Right cardiac atrium (tissue), 5 donors: ENCODE measurements at places on chromosomes 12 and 14. TPM values are rescaled to one million over a fixed set of nuclear protein-coding genes. Genes with fewer than 3 reads are reported as not detected.

Gene KRT78
- 0.02 TPM for polyA plus RNA-seq

Gene CIROP
- polyA plus RNA-seq: not detected

Gene HOXC6
- polyA plus RNA-seq: 0.48 TPM

Gene GLS2
- 0.63 TPM for polyA plus RNA-seq

Gene MYF6
- polyA plus RNA-seq: 0.11 TPM

Gene SLC5A8
- not detected for polyA plus RNA-seq

Gene CD69
- 0.68 TPM for polyA plus RNA-seq

Gene TMEM121
- 2.3 TPM for polyA plus RNA-seq

Gene NOXRED1
- polyA plus RNA-seq: 0.09 TPM

DNA sequence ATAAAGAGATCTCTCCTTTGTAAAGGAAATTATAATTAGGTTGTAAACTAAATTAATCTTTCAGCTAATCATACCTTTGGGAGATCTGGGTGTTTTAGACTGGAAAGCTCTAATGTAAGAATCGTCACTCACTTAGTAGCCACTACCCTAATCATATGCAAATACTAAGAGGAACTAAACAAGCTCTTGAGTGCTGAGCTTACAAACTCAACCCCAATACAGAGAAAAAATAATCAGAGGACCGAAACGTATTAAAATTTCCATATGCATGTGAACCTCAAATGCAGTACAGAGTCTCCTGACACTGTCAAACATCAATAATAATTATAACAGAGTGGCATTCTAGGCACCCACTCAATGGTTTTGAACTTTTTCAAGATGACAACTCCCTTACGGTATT is 235.3 kb upstream of the FOXN3 start:
- no peak for DNase-seq

DNA sequence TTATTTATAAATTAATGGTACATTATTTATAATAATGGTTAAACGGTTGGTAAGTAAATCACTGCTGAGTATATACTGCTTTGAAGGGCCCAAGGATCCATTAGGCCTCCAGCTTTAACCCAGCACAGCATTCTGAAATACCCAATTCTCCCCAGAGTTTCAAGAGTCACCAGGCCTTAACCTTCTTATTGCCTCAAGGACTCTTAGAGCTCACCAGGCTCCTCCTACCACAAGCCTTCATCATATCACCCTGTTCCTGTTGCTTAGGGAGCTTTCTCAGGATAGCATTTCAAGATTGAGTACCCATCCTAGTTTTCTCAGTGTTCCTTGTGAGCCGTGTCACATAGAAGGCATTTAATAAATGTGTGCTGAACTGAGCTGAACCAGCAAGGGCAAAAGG is 242.5 kb downstream of the FBXL14 start:
- DNase-seq: no peak

- DNase-seq: no peak
Observed at GRCh38 chr12:92341065-92341668, 195.5 kb upstream of the BTG1 start.

DNA sequence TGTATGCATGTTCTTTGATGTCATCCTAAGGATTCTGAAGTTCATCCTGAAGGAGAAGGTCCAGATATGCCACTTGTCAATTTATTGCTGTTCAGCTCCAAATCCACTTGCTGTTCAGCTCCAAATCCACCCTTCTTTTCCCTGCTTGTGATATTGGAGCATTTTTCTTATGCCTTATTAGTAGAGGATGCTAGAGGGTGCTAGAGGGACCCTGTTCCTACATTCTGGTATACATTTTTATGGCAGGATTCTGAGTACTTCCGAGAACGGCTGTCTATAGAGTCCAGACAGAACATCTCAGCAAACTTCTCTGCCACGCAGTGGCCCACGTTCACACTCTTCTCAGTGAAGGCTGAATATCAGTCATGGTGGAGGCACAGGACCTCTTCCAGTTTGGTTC is 406.7 kb downstream of the NOVA1 start:
- no peak for DNase-seq

DNA sequence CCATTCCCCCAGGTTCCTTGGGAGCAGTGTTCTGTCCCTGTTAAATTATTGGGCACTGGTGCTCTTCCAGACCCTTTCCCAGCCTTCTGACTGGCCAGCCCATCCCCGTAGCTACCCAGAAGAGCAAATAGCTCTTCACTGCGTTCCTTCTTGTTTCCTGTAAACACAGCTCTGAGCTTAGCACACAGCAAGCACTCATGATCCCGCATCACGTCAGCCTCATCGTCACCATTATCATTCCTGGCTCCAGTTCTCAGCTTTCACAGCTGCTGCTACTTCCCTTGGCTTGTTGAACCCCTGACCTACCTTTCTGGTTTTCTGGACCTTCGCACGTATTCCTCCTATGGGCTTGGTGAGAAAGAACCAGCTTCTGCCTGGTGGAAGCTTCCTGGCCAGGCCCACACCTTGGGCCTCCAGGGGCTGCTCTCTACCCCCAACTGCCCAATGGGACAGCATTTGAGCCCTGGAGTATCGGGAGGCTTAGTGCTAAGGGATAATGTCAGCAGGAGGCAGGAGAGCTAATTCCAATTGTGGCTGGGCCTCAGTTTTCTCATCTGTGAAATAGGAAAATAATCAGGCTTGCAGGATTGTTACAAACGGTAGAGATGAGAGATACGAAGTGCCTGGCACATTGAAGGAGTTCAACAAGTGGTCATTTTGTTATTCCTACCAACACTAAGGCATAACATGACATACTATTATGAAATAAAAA is 22.6 kb upstream of the PAPOLA start:
- DNase-seq: no peak

DNA sequence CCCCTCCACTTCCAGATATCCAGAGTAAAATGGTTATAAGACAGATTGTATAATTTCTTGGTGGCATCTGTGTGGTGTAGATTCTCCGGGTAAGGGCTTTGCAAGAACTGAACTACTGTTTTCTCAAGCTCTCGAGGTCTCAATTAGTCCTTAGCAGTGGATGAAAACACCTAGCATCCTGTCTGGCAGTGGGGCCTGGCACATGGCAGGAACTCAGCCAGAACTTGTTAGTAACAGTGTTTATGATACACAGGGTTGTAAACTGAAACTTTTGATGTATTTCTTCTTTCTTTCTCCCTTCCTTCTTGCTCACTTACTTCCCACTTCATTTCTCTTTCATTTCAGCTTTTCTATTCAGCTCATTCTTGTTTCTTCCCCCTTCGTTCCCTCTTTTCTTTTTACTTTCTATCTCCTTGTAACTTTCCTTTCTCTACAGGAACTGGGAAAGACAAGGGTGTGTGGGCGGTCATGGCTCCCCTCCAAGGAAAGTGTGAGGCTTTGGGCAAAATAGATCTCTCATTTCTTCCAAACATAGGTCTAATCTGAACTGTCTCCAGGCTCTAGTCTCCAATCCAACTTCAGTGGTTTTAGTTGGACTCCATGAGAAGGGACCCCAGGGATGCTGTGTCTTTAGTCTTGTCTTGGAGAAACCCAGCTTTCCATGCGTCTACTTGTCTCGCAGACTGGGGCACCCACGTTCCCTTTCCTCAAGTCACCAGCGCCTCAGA is 159.7 kb downstream of the PAH start:
- DNase-seq: peak; percentile 84

DNA sequence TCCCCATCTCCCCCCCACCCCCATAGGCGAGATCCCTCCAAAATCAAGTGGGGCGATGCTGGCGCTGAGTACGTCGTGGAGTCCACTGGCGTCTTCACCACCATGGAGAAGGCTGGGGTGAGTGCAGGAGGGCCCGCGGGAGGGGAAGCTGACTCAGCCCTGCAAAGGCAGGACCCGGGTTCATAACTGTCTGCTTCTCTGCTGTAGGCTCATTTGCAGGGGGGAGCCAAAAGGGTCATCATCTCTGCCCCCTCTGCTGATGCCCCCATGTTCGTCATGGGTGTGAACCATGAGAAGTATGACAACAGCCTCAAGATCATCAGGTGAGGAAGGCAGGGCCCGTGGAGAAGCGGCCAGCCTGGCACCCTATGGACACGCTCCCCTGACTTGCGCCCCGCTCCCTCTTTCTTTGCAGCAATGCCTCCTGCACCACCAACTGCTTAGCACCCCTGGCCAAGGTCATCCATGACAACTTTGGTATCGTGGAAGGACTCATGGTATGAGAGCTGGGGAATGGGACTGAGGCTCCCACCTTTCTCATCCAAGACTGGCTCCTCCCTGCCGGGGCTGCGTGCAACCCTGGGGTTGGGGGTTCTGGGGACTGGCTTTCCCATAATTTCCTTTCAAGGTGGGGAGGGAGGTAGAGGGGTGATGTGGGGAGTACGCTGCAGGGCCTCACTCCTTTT is 2.7 kb downstream of the GAPDH start:
- DNase-seq: no peak

- no peak for DNase-seq
Observed at GRCh38 chr12:104544836-104545235, 88.1 kb downstream of the CHST11 start.

DNA sequence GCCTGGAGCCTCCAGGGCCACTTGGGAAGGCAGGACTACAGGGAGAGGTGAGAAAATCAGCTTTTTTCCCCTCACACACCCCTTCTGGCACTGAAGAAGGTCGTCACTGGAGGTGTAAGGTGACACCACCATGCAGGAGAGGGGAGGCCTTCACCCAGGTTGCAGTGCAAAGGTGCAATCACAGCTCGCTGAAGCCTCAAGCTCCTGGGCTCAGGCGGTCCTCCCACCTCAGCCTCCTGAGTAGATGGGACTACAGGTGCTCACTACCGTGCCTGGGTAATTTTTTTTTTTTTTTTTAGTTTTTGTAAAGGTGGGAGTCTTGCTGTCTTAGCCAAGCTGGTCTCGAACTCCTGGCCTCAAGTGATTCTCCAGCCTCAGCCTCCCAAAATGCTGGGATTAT is 93.6 kb downstream of the TNFAIP2 start:
- DNase-seq: no peak

DNA sequence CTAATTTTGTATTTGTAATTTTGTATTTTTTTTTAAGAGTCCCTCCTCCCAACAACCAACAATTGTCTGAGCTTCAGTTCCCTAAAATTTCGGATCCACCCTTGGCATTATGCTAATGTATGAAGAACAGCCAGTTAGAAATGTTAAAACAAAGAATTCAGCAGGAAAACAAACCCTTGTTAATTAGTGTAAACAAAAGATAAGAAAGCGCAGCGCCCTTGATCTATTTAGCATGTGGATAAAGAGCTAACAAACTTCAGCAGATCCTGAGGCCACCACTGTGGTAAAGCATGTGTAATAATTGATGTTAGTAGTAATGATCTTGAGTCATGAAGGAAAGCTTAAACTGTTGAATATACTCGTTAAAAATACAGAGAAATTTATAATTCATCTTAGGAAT is 199.8 kb downstream of the TMX1 start:
- DNase-seq: no peak

GRCh38 chr14:68541178-68541896 is 251.5 kb downstream of the ZFP36L1 start:
- no peak for DNase-seq

DNA sequence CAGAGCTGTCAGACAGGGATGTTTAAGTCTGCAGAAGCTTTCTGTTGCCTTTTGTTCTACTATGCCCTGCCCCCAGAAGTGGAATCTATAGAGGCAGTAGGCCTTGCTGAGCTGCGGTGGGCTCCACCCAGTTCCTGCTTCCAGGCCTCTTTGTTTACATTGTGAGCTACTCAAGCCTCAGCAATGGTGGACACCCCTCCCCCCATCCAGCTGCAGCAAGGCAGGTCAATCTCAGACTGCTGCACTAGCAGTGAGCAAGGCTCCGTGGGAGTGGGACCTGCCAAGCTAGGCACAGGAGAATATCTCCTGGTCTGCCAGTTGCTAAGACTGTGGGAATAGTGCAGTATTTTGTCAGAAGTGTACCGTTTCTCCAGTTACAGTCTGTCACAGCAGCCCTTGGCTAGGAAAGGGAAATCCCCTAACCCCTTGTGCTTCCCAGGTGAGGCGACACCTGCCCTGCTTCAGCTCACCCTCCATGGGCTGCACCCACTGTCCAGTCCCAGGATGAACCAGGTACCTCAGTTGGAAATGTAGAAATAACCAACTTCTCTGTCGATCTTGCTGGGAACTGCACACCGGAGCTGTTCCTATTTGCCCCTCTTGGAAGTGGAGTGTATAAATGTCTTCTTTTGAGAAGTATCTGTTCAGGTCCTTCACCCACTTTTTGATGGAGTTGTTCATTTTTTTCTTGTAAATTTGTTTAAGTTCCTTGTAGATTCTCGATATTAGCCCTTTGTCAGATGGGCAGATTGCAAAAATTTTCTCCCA is 213.5 kb upstream of the SLC38A2 start:
- DNase-seq: no peak

GRCh38 chr12:132248453-132249167 is 80.8 kb downstream of the GALNT9 start:
- DNase-seq: no peak

- peak; percentile 34 for DNase-seq
Observed at GRCh38 chr12:29389295-29389919, 8.4 kb upstream of the ERGIC2 start.
